ENCODE measurements at places on chromosomes 5 and 9. TPM values are rescaled to one million over a fixed set of nuclear protein-coding genes. Genes with fewer than 3 reads are reported as not detected.

NIPAL4 gene
- total RNA-seq: not detected

AGXT2 gene
- total RNA-seq: 0.17 TPM

PCDHA1 gene
- not detected for total RNA-seq

SLC6A18 gene
- not detected for total RNA-seq

LAMC3 gene
- total RNA-seq: 0.33 TPM

SPAAR gene
- total RNA-seq: not detected

ACTBL2 gene
- total RNA-seq: not detected

ANKRD20A1 gene
- total RNA-seq: 0.73 TPM

PCDHAC2 gene
- total RNA-seq: under 0.01 TPM

AIF1L gene
- 3.1 TPM for total RNA-seq

DRD1 gene
- under 0.01 TPM for total RNA-seq

INSYN2B gene
- total RNA-seq: 14.6 TPM

SLC2A6 gene
- total RNA-seq: 14.1 TPM

NXNL2 gene
- total RNA-seq: 2.0 TPM

DND1 gene
- total RNA-seq: 0.17 TPM

PPP2CA gene
- 117 TPM for total RNA-seq

CDH9 gene
- not detected for total RNA-seq

GFRA3 gene
- total RNA-seq: not detected

FST gene
- total RNA-seq: 73.6 TPM

PCDH12 gene
- 0.15 TPM for total RNA-seq

LCN6 gene
- total RNA-seq: not detected

S1PR3 gene
- total RNA-seq: 12.8 TPM

IL17B gene
- total RNA-seq: not detected

LHX2 gene
- not detected for total RNA-seq

BARX1 gene
- not detected for total RNA-seq

PCDHB9 gene
- 0.17 TPM for total RNA-seq

PDZD2 gene
- 0.50 TPM for total RNA-seq

JAKMIP2 gene
- total RNA-seq: 0.50 TPM

Measured in smooth muscle cell of trachea (primary cell).